Activated T-cell treated with anti-CD3 and anti-CD28 coated beads, Interleukin-2, amount 50 U/mL, for 72 hours (primary cell): ENCODE measurements at places on chromosomes 5 and 9.

DNA sequence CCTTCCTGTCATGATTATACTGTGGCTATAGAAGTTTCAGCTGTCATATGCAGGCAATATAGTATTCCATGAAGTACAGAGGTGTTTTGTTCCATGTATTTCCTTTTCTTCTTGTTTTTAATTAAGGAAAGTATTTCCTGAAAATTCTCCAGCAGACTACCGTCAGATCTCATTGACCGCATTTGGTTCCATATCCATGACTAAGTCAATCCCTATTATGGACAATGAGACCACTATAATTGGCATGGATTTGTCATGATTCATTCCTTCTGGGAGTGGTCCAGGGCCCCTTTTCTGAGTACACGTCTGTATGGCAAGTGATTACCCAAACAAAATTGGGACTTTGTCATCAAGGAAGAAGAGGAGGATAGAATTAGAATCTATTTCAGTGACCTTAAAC lies 283.2 kb upstream of the CLINT1 start:
- no peak for DNase-seq

DNA sequence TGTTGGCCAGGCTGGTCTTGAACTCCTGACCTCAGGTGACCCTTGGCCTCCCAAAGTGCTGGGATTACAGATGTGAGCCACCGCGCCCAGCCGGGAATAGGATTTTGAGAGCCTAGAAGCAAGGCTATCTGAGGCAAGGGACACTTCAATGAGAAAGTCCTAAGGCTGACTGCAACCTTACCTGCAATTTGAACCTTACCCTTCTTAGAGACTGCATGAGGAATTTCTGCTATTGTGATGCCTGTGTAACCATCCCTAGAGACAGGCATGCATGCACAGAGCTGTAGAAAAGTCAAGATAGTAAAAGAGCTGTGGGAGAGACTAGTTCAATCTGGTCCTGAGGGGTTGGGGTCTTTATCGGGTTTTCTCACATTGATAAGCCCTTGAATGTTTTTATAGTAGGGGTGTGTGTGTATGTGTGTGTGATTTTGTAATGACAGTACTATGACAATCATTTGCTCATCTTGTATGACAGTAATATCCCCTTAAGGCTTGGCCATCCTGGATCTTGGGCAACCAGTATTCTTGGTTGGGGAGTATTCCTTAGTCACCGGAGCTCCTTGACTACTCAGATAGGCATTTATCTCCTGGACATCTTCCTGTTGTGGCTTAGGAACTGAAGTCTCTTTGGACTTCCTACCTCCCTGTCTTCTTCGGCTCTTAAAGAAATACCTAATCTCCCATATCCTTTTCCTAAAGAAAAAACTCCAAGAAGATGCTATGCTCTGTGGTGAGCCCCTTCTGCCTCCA lies 11.2 kb downstream of the DNAJB5 start:
- no peak for DNase-seq

GRCh38 chr5:168740092-168740800 lies 161.1 kb upstream of the PANK3 start:
- no peak for DNase-seq

GRCh38 chr5:111792471-111793058 lies 35.6 kb upstream of the NREP start:
- no peak for DNase-seq

GRCh38 chr5:172659909-172660628 lies 19.0 kb downstream of the NEURL1B start:
- DNase-seq: no peak
